ENCODE measurements at places on chromosomes 4 and X.

DNA sequence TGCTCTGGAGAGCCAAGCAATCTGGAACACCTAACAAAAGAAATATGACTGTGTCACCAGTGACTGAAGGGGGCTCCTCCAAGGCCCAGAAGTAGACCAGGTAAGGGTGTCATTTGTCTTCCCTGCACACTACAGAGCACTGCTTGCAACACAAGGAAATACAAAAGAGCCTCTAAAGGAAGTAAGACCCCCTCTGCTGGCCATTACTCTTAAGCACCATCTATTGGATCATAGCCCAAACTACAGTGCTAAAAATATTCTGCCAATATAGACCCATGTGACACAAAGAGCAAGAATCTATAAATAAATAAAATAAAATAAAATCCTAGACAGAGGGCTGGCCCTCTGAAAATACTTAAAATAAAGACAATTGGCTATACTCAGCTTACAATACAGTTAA lies 528.7 kb downstream of the TMA16 start:
- DNase-seq, result no peak

GRCh38 chr4:22515145-22515887 lies 550 bp downstream of the ADGRA3 start:
- DNase-seq, result no peak

GRCh38 chrX:146754268-146754667 lies 55.3 kb upstream of the CXorf51B start:
- DNase-seq, result no peak

- no peak for DNase-seq
These were observed 2.3 kb downstream of the LRBA start for GRCh38 chr4:151012820-151013219.
